ENCODE measurements at places on chromosomes 6 and 20.

GRCh38 chr20:21505161-21505809 is 8.6 kb downstream of the NKX2-2 start:
- DNase-seq = peak; percentile 46

DNA sequence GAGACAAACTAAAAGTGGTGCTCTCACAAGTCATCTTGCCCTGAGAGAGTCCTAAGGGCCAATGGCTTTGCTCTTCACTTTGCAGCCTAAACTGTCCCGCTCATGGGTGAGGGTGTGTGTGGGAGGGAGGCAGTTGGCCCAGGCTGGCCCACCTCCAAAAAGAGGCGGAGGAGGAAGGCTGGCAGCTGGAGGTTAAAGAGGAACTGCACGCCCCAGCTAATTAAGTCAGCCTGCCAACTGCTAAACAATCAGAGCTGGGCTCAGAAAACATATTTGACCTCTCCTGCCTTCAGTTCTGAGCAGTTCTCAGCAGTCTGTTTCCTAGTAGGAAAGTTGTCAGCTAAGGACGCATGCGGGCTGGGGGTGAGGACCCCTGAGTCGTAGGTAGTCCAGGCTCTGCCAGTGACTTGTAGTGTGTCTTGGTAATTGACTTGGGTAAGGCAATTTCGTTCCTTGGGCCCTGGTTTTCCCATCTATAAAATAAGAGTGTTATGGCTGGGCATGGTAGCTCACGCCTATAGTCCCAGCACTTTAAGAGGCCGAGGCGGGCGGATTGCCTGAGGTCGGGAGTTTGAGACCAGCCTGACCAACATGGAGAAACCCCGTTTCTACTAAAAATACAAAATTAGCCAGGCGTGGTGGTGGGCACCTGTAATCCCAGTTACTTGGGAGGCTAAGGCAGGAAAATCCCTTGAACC is 17.0 kb downstream of the GSS start:
- no peak for DNase-seq

DNA sequence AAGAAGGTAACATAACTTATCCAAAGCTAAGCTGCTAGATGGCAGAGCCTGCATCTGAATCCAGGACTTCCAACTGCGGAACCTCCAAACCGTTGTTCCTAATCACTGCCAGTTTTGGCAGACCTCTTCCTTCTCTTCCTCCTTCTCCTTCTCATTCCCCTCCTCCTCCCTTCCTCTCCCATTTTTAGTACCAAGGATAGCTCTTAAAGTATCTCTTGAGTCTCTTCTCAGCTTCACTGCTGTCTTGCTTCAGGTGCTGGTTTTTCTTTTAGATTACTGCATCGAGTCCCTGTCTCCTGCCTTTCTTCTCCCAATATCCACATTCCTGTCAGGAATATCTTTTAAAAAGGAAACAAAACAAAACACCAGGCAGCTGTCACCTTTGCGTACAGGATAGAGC is 77.1 kb downstream of the CDYL start:
- DNase-seq = no peak

GRCh38 chr20:37972256-37973058 is 60.8 kb downstream of the TTI1 start:
- DNase-seq = no peak

- DNase-seq = no peak
Measured at GRCh38 chr6:81093051-81093450, 659.4 kb downstream of the TENT5A start.

DNA sequence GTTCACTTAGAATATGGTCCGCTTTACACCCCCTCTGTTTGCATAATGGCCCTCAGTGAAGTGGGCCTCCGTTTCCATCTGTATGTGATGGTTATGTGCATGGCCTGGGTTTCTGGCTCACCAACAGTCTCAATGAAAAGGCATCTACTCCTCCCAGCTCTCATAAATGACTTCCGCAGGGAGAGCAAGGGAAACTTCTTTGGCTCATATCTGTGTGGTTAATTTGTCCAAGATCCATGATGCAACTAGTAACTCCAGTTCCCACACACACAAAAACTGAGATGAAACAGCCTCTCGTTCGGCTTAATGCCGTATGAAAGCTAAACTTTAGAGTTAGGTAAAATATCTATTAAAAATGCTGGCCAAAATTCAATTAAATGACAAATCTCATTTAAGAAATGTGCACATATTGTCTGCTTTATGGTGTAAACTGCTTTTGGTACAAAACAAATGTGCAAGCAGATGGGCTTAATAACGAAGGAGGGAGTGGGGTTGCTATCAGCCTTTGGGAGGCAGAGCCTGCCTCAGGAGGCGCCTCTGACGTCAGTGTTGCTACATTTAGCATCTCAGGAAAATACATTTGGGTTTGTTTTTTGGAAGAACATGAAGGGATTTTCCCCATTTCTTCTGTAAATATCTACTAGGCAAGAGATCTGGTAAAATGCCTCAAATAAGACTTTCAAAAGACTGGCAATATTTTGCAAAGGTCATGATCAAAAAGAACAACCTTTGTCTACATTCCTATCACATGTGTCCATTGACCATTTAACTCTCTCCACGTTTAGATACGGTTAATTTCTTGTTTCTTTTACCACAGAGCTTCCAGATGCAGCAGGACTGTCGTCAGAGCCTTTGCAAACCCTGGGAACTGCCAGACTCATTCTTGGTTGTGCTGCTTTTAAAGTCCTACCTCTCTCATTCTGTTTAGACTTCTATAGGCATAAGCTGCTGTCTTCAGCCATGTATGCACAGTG is 96.8 kb downstream of the ARMC2 start:
- no peak for DNase-seq

DNA sequence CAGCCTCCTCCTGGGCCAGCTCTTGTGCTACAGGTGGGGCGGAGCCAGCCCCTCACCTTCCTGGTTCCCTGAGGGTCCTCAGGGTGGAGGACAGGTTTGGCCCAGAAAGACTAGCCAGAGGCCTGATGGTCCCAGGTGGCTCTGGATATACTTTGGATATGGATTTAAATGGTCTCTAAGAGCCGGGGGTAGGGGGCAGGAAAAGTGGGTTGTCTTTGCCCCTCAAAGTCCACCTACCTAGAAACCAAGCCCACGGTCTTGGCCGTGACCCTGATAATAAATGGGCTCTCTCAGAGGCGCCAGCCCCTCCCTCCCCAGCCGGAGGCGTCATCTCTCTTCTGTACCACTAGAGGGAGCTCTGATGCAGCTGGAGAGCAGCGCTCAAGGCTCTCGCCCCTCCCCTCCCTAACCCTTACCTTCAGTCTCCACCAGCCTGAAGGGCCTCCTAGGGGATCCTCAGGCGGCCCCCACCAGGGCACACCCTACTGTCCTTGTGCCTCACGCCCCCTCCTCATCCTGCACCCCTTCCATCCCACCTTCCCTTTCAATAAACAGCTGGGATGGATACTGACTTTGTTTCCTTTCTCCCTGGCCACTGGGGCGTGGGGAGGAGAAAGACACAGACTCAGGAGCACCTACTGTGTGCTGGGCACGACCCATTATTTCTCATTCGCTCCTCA is 7.5 kb downstream of the NRSN2 start:
- peak; percentile 62 for DNase-seq

DNA sequence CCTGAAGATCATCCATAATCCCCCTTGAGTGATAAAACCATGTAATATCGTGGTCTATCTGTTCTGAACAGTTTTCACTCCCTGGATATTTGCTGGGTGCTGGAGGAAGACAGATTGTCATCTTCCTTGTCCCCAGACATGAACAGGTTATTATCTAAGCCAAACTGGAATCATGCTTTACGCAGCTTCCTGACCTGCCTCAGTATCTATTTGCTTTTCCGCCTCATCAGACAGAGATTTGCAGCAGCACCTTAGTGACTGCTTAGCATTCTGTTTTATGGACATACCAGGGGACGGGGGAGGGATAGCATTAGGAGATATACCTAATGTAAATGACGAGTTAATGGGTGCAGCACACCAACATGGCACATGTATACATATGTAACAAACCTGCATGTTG is 124.6 kb downstream of the SLC23A2 start:
- no peak for DNase-seq

GRCh38 chr6:32327103-32327502 is 44.6 kb downstream of the TSBP1 start:
- no peak for DNase-seq

GRCh38 chr20:5146871-5147592 is 20.2 kb downstream of the CDS2 start:
- DNase-seq = no peak

DNA sequence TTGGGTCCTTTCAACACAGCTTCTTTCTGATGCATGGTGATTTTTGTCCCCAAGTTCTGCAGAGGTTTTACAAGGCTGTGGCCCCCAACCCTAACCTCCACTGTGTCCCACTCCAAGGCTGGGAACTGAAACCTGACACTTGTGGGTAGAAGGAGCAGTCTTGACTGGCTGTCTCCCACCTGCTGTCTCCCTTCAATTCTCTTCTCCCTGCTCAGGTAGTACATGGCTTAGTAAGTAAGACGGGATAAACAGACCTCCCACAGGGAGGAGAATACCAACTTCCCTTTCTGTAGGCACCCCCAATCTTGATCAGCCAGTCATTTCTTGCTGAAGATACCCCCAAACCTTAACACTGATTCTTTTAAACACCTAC is 25.0 kb downstream of the TGM6 start:
- no peak for DNase-seq

DNA sequence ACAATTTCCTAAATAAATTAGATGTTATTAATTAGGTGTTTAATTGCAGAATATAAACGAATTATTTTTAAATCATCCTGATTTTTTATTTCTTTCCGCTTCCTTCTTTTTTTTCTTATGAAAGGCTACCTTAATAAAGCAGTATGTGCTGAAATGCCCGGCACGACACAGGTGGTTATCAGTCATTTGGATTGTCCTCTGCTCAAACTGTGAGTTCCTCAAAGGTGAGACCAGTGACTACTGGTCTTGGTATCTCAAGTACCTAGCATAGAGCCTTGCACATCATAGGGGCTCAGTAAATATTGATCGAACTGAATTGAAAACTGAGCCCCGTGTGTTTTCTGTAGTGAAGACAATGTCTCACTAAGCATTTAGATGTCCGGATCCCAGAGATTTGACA is 9.6 kb upstream of the EZR start:
- no peak for DNase-seq

- DNase-seq = no peak
Measured at GRCh38 chr6:127207591-127208120, 59.0 kb upstream of the RNF146 start.

DNA sequence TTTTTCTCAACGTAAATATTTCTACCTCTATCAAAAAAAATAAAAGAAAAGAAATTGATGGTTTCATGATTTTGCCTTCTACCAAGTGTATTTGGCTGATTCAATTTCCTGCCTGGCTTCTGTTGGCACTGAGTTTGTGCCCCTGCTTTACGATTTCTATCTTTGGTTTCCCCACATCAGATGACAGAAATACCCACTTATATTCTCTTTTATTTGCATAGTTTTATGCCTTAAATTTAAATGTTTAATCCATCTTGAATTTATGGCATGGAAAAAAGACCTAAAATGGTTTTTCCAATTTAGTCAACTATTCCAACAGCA is 34.3 kb downstream of the RNF24 start:
- no peak for DNase-seq

- no peak for DNase-seq
Measured at GRCh38 chr6:50818673-50819072, at the start of gene TFAP2B. TFAP2B (plus strand) TSS chr6:50818871; CDS start chr6:50818892, 21 bp downstream.

GRCh38 chr6:11006061-11006460 is 38.0 kb downstream of the ELOVL2 start:
- DNase-seq = no peak

GRCh38 chr20:2610941-2611720 is 41.3 kb upstream of the NOP56 start:
- no peak for DNase-seq

DNA sequence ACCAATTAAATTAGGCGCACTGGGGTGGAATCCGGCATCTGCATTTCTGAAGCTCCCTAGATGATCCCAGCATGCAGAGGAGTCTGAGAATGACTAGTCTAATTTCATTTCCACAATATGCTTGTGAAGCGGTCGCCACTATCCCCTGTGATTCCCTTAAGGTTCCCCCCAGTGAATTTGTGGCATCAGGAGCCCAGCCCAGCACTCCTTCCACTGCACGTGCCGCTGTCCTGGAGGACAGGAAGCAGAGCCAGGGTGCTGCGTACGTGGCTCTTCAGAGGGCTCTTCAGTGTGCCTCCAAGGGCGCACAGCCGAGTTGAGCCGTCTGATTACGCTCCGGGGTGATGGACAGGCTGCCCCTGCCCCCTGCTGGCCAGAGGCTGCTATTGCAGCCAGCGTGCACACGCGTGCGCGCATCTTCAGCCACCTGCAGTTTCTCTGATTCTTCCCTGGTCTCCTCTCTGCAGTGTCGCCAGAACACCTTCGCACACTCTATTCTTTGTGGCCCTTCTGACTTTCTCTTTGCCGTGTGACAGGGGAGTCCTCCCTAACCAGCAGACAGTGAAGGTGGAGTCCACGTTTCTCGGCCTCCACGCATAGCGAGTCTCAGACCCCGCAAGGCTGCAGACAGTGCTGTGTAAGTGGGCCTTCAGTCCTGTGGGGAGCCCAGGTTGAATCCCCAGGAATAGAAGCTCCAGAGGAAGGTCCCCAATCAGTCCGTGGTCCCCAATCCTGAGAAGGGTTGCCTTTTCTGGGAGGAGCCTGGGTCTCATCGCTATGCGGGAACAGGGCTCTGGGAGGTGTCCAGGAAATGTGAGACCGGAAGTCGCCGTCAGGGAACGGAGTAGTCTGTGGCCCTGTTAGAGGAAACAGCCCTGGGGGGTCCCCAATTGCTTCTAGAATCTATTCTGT is 16.5 kb upstream of the NCR2 start:
- DNase-seq = peak; percentile 66

DNA sequence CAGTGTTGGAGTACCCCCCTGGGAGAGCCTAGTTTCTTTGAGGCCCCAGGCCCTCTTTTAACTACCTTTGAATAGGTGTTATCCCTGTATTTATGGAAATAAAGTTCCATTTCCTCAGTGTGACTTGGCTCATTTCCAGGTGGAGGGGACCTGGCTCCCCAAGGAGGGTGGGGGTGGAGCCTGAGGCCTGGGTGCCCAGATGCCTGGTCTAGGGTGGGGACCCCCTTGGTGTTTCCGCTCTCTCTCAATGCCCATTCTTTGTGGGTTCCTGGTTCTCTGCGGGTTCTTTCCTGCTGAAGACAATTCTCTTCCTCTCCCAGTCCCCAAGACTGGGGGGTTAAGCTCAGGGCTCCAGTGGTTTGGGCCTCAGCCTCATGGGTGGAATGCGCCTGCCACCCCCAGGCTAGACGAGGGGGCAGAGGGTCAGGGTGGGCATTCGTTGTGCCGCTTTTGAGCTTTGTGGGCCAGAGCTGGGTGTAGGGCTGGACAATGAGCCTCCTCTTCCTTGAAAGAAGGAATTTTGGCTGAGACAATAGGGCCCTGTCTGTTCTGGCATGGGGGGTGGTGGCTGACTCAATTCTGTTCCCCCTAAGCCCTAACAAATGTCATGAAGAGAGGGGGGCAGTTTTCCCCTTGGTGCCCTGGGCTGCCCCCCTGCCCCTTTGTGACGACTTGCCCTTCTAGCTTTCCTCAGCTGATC is 686 bp upstream of the EGFL8 start:
- DNase-seq = no peak

DNA sequence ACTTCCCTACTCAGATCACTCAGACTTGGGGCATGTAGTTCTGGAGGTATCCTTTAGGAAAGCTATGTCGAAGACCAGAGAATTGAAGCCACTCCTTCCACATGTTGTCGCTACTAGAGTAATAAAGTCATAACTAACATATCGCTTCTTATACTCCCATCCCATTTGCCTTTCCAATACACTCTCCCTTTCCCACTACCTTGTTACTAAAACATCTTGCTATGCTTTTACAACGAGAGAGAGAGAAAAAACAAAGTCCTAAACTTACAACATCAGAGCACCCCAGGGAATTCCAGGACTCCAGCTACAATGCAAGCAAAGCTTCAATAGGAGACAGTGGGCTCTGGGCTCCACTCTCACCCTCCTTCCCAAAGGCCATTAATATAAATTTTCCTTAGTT is 5.1 kb upstream of the LAMP5 start:
- DNase-seq = no peak

GRCh38 chr6:37141281-37142049 is 28.5 kb upstream of the PIM1 start:
- DNase-seq = no peak
